ENCODE measurements at places on chromosomes 16 and 17. TPM values are rescaled to one million over a fixed set of nuclear protein-coding genes. Genes with fewer than 3 reads are reported as not detected.

- peak; percentile 43 for DNase-seq
Observed at GRCh38 chr16:75457485-75458021, 6.9 kb downstream of the TMEM170A start.

DNA sequence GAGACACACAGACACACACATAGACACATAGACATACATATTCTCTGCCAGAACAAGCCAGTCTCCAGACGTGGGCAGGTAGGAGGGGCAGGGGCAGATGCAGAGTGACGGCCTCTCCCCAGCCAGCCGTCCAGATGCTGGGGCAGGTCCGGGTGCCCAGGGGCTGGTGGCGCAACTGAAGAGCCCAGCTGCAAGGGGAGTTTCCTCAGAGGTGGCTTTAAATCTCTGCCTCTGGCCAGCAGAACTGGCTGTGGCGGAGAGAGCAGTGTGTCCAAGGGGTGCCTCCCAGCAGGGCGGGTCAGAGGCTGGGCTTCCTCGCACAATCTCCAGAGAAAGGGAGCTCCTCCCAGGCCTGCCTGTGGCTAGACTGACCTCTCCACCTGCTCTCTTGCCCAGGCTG is 9.4 kb upstream of the GCGR start:
- DNase-seq = peak; percentile 60

- DNase-seq = peak; percentile 63
Observed at GRCh38 chr16:22008215-22009059, 526 bp downstream of the MOSMO start.

- DNase-seq = no peak
Observed at GRCh38 chr17:62718429-62718828, 89.7 kb downstream of the MARCHF10 start.

- no peak for DNase-seq
Observed at GRCh38 chr17:31100840-31101459, 6.2 kb downstream of the NF1 start.

DNA sequence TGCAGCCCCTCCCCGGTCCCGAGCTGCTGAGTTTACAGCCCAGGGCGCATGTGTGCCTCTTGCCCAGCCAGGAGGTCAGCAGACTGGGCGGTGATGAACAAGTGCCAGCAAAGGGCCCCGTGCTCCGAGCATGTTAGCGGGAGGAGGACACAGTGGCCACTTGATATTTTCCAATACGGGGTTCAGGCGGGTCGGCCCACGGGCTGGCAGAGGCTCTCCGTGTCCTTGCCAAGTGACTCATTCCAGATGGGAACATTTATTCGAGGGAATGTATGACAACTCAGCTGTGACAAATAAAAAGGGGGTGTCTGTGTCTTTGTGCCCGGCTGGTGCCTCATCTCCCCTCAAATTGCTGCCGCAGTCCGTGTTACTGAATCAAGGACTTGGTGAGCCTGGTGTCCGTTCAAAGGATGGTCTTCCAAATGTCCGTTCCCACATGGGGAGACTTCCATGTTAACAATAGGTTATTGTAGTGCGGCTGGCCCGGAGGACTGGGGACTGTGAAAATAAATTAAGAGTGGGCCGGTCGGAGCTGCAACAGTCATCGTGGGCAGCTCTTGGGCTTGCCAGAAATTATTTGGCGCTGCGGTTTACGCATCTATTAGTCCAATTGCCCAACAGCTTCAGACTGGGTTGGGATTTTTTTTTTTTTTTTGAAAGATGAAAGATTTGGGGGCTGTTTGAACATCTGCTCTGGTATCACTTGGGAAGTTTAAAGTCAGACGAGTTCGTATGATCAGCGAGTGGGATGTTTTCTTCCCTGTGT is 174.0 kb upstream of the CIBAR2 start:
- no peak for DNase-seq

- no peak for DNase-seq
Observed at GRCh38 chr16:8764525-8765250, 32.8 kb downstream of the TMEM186 start.

DNA sequence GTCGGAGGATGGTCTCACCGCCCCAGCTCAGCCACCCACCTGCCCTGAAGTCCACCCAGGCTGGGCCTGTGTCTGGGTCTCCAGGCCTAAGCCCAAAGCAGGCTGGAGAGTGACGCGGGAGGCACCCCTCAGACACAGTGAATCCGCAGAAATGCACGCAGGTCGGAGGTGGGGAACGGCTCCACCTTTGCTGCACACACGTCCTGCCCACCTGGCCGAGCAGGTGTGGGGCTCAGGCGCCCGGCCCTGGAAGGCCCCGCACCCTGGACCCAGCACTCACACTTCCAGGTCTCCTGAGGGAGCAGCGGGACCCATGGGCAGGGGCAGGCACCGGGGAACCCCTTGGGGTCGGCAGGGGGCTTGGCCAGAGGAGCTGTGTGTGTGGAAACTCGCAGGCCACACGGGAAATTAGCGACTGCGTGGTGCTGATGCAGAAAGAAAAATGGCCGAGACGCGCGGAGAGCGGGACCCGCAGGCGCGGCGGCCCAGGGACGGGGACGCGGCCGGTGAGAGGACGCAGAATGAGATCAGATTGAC is 10.7 kb downstream of the CYBC1 start:
- DNase-seq = no peak

- DNase-seq = no peak
Observed at GRCh38 chr16:84177741-84178073, 9.2 kb downstream of the TAF1C start.

The TMEM132E gene
- 0.13 TPM for total RNA-seq

The PLA2G10 gene
- 48.6 TPM for total RNA-seq

The MT1M gene
- 40.0 TPM for total RNA-seq

The GSE1 gene
- 122 TPM for total RNA-seq

The SEPTIN1 gene
- total RNA-seq = 5.6 TPM

The VAT1L gene
- 8.7 TPM for total RNA-seq

The KCNJ16 gene
- not detected for total RNA-seq

The SHCBP1 gene
- total RNA-seq = 2.3 TPM

The EIF3C gene
- total RNA-seq = 426 TPM

Data from mucosa of descending colon (tissue), 3 donors.